Activated T-helper 17 cell treated with anti-CD3 and anti-CD28 coated beads, Interleukin-2, amount 50 U/mL, for 72 hours (primary cell): ENCODE measurements at places on chromosomes 2 and 18. TPM values are rescaled to one million over a fixed set of nuclear protein-coding genes. Genes with fewer than 3 reads are reported as not detected.

- ATAC-seq: no peak
These were observed 39.1 kb upstream of the PSMD14 start for GRCh38 chr2:161269111-161269510.

DNA sequence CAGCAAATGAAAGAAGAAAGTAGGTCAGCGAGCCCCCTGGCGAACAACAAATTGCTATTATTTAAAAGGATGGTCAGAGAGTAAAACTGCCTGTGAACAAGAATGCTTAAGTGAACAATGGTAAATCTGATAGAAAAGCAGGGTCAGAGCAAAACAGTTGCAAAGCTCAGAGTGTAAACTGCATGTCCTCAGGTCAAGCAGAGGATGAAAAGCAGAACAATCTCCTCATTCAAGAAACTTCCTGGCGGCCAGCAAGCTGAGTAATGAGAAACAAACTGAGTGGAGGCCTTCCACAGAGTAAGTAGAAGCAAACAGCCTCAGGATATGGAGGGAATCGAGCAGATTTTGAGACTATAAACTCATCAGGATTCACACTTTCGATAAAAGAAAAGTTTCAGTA, 117.9 kb downstream of the PPP1R1C start:
- ATAC-seq: no peak

DNA sequence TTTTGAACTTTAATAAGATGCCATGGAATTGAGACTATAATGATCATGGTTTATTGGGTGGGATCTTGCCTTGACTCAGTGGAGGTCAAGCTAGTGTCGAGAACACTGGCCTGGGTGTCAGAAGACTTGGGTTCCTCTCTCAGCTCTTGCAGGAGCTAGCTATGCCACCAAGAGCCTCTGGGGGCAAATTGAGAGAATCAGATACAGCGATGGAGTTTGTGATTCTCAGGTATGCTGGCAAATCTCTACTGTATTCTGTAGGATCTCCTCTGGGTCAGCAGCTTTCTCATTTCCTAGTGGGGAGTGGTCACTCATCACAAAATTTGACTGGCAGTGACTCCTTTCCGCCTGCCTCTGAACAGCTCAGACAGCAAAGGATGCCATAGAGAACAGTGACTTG, 477.0 kb downstream of the RNF144A start:
- ATAC-seq: no peak

DNA sequence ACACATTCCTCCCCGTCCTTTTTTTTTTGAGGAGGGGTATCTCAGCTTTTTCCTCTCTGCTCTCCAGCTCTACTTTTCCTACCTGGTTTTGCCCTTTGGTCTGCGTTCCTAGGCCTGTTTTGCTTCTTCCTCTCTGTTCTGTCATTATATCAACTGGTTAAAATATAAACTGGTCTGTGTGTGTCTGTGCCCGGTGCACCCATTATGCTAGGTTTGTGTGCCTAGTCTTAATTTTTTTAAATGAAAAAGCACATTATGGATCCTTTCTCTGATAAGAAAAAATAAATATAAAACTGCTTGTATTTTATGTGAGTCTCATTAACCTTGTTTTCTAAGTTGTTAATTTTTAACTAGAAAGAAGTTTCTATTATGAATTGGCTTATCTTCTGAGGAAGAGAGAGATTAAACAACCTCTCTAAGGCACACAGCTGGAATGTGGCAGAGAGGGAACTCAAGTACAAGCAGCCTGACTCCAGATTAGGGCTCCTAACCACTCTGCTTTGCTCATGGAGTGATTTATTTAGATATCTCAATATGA, 17.4 kb downstream of the SLC38A11 start:
- no peak for ATAC-seq

DNA sequence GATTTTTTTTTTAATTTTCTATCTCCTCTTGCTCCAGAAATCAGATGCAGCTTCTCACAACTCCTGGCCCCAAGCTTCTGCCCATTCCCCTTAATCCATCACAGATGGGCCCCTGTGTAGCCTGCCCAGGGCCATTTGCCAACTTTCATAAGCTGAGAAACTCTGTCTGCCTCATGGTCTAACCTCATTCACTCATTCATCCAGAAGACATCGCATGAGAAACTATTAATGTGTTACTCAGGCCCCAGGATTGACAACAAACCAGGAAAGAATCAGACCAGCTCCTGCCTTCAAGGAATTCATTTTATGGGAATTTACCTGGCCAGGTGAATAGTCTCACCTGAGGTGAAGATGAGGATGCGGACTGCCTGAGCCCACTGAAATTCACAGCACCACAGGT, 35.0 kb downstream of the SLC14A2 start:
- no peak for ATAC-seq

GRCh38 chr18:58893388-58894099, 28.9 kb downstream of the ZNF532 start:
- ATAC-seq: peak; percentile 86

- ATAC-seq: no peak
These were observed 86.9 kb downstream of the ZFP36L2 start for GRCh38 chr2:43139501-43139900.

Gene RNU2-63P
- 46.5 TPM for total RNA-seq

Gene OTOF
- 0.95 TPM for total RNA-seq
